AML-193 (cell line): ENCODE measurements at places on chromosomes 3 and 15.

- no peak for DNase-seq
These were observed 61.4 kb upstream of the COL8A1 start for GRCh38 chr3:99576904-99577559.

DNA sequence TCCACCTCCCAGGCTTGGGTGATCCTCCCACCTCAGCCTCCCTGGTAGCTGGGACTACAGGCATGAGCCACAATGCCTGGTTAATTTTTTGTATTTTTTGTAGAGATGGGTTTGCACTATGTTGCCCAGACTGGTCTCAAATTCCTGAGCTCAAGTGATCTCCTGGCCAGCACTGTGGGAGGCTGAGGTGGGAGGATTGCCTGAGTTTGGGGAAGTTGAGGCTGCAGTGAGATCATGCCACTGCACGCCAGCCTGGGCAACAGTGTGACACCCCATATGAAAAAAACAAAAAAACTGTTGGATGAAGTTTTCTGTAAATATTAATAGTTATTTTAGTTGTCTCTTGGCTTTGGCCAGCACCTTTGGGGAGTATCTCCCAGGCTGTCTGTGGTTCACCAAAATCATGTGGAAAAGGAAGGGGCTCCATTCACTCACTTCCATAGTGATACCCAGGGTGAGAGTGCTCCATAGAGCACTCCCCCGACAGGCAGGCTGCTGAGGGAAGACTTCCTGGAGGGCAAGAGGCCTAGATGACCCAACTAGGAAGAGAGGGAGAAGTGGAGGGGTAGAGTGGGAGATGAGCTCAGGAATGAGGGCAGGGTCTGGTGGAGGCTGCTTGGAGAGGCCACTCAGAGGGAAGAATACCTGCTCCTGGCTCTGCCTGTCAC, 47.1 kb downstream of the CDC25A start:
- no peak for DNase-seq

DNA sequence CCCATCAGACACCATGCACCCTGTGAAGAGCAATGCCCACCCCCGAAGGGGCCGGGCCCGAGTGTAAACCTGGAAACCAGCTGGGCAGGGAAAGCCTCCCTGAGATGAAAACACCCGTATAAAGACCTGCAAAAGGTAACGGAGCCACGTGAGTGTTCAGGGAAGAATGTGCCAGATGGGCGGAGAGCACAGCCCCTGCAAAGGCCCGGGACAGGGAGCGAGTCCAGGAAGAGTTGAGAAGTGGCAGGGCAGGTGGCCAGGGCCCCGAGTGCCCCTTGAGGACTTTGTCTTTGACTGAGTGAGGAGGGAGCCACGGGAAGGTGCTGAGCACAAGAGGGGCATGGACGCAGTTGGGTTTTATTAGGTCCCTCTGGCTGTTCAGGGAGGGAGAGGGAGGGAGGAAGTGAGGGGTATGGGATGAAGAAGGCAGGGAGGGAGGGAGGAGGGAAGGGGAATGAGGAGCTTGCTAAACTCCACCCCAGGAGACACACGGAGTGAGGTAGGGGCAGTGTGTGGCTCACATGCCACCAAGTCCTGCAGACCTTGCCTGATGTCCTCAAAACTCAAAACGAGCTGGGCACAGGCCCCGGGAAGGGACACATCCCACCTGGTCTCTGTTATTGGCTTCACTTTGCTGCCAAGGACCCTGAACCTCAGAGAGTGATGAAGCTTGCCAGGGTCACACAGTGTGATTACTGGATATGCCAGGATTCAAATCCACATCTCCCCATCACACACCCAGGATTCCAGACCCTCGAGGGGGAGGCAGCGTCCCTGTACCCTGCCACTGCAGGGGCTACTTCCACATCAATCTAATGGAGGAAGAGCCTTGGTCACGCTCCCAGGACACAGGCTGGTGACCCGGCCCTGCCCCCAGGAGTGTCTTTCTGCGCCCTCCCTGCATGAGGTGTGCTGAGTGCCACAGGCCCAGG, 49.1 kb upstream of the IQSEC1 start:
- no peak for DNase-seq

GRCh38 chr3:5677555-5677954, 490.0 kb downstream of the EDEM1 start:
- no peak for DNase-seq

- DNase-seq, result no peak
These were observed 352.7 kb downstream of the TIGIT start for GRCh38 chr3:114646526-114646925.

GRCh38 chr3:105744202-105744601, 124.6 kb downstream of the CBLB start:
- DNase-seq, result no peak

DNA sequence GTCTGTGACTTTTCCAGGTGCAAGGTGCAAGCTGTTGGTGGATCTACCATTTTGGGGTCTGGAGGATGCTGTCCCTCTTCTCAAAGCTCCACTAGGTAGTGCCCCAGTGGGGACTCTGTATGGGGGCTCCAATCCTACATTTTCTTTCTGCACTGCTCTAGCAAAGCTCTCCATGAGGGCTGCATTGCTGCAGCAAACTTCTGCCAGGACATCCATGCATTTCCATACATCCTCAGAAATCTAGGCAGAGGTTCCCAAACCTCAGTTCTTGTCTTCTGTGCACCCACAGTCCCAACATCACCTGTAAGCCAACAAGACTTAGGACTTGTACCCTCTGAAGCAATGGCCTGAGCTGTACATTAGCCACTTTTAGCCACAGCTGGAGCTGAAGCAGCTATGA, 694.5 kb upstream of the BCHE start:
- DNase-seq, result no peak

DNA sequence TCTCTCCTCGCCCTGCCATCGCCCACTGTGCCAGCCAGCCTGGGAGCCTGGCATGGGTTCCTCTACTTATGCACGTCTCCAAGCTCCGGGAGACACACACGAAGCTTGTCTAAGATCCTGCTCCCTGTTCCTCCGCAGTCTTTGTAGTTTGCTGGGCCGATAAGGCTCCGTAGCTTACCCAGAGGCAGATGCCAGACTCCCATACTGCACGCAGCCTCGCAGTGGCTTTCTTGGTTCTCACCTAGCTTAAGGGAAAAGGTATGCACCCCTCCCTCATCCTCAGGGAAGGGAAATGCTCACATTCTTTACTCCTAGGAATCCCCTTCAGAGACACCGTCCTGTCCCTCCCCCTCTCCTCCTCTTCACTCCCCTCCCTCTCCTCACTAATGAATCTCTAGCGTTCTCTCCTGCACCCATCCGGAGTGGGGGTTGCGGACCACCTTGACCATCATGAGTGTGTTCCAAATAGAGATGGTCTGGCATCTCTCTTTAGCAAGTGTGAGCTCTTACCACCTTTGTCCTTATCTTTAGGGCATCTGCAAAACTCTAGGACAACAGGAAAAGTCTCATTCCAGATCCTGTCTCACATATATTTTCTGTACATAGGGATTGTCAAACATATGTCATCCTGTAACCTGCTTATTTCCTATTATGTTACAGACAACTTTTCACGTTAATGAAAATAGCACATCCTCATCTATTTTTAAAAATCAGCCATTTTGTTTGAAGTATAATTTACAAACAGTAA, 56.5 kb downstream of the TMEM266 start:
- DNase-seq, result no peak

GRCh38 chr15:48547286-48547685, 98.2 kb downstream of the FBN1 start:
- DNase-seq, result no peak

DNA sequence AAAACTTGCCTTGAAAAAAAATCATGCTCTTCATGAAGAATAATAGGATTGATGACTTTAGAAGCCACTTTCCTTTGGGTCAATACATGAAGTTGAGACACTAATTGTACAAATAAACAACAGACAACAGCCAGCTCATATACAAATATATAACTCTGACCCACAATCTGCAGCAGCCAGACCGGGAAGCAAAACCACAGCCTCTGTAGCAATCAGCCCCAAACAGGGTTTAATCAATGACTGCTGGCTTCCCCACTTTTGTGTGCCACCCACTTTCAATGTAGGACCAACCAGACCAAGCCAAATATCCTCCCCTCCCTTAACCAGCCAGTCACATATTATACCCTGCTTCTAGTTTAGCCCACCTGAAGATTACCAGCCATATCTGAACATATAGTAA, 39.0 kb downstream of the IFT57 start:
- peak; percentile 43 for DNase-seq

DNA sequence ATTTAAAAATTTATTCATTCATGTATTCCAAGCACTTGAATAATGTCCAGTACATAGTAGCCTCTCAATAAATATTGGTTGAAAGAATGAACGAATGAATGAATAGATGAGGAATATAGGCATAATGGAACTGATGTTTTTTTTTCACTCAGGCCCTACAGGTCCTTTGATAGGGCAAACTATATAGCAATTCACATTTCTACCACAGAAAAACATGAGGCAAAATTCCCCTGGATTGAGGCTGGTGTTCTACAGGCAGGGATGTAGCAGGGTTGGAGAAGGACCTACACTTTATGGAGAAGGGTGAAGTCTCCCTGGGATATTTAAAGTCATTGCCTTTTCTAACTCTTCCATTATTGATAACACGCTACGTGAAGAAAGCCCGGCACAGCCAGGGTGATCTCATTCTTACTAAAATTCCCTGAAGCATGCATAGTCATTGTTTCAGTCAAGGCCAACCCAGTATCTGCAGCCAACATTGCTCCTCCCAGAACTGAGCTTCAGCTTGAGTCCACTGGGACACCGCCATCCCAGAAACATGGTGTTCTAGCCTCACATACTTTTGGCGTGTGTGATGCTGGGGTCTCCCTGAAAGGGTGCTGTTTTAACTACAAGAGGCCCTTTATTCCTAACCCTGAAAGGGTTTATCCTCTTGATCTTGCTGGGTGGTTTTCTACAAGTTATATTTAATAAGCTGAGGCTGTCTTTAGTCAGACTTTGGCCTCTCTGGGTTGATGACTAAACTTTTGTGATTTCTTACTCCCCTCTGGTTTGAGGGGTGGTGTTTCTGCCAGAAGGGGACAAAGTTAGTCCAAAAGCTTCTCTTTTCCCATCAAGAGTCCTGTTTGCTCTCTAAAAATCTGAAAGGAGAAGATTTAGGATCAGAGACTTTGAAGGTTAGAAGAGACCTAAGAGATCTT, 25.9 kb upstream of the FBN1 start:
- DNase-seq, result no peak

- DNase-seq, result no peak
These were observed 14.9 kb downstream of the GREM1 start for GRCh38 chr15:32732574-32733157.

GRCh38 chr3:52763466-52763865, 7.3 kb downstream of the NEK4 start:
- no peak for DNase-seq

DNA sequence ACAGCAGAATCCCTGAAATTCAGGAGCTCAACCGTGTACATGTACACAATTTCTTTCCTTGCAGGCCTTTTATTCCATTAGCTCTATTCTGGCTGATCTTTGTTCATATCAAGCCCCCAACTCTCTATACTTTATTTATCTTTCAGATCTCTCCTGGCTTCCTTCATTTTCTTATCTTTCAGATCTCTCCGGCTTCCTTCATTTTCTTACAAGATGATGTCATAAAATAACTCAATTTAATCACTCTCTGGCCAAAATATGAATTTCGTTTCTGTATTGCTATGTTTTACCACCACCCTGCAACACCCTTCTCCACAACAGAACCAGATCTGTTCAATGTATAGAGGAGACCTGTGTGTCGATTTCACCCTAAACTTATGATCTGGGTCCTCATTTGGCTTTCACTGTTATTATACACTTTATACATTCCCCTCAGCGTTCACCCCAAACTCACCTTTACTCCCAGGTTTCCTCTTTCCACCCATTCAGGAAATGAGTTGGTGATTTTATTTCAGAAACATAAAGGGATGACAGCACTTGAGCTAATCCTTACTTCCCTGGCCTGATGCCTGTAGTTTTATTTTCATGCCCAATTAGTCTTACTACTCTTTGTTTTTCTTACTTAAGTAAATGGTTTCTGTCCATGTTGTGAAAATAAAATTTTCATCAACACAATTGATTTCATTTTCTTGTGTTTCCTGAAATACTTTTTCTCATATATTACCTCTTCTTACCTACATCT, 195.5 kb downstream of the BCHE start:
- DNase-seq, result no peak

GRCh38 chr15:47366884-47367283, 350.4 kb upstream of the SEMA6D start:
- no peak for DNase-seq

GRCh38 chr3:24359645-24360462, 134.8 kb downstream of the THRB start:
- DNase-seq, result no peak

GRCh38 chr3:1275495-1275894, 182.7 kb downstream of the CNTN6 start:
- peak; percentile 16 for DNase-seq

DNA sequence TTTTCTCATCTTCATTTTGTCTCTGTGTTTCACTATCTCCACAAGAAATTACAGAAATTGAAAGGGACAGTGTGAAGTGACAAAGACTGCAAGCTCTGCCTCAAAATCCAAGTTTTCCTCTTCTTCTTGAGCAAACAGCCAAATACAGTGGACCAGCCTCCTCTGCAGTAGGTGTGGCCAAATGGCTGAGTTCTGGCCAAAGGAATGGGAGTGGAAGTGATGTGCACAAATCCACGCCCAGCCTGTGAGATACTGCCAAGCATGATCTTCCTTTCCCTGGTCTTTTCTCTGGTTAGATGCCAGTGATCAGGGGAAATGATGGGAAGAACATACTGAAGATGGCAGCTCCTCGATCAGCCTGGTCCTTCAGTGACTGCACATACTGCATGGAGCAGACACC, 111.0 kb upstream of the CPNE4 start:
- no peak for DNase-seq

DNA sequence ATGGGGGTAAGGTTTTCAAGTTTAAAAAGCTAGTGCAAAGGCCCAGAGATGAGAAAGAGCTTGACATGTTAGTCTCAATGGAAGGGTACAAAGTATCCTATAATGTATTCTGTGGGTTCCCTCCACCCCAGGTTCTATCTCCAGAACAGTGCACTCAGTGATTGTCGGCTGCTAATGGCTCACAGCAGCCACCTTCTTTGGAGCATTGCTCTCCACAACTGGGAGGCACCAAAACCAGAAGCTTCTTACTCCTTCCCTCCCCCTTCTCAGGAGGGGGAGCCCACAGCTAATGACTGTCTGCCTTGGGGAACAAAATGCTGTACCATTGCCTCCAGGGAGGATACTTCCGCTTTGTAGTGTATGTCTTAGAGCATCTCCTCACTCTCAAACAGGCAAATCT, 439.4 kb upstream of the RBMS3 start:
- no peak for DNase-seq

DNA sequence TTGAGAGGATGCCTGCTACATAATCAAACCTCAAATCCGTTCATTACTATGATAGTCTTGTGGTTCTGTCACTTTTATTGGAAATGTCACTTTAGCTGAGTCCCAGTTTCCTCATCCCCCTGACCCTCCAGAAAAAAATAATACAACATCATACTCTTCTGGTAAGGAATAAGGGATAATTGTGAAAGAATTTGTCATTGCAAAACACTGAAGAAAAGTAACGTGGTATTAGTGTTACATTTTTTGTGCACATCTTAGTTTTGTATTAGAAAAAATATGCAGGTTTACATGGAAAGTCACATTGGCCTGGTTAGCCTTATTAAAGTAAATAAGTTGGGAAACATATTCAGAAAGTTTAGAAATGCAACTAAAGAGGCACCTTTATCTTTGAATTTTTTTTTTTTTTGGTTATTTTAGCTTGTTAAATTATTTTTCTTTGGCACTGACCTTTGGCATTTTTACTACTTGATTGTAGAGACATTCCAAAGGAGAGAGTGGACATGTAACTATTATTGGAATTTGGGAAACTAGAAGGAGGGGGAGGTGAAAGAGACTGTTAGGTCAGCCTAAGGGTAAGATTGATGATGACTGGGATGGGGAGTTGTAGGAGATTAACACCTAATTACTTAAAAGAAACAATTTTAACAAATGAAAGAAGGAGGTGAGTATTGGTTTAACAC, 462.2 kb upstream of the RARB start:
- no peak for DNase-seq
